ENCODE measurements at places on chromosomes 11 and 22.

GRCh38 chr11:114614127-114614720, 18.6 kb upstream of the NXPE4 start:
- no peak for DNase-seq

GRCh38 chr11:26905368-26905767, 88.5 kb upstream of the FIBIN start:
- no peak for DNase-seq

- DNase-seq = no peak
Measured at GRCh38 chr22:29531419-29531818, 22.1 kb downstream of the THOC5 start.

DNA sequence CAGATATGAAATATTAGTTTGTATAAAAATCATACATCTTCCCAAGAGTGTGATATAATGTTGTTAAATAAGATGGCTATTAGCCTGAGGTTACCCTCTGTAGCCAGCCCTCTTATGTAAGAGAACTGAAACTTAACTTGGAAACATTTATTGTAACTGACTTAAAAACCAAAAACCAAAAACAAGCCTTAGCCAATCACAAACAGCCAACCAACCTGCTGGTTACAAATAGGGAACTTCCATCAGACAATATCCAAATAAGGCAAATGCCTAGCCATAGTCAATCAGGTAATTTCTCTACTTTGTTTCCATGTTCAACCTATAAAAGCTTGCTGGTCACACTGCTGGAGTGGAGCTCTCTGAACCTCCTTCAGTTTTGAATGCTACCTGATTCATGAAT, 14.1 kb downstream of the KBTBD3 start:
- DNase-seq = no peak

- no peak for DNase-seq
Measured at GRCh38 chr22:24994070-24994763, 41.7 kb downstream of the KIAA1671 start.

- DNase-seq = no peak
Measured at GRCh38 chr11:2928605-2929530, at the start of gene PHLDA2. Gene PHLDA2 (minus strand): TSS chr11:2929420. CDS start chr11:2929364, 56 bp downstream.

- DNase-seq = no peak
Measured at GRCh38 chr22:46902436-46902835, 140.0 kb downstream of the TBC1D22A start.

DNA sequence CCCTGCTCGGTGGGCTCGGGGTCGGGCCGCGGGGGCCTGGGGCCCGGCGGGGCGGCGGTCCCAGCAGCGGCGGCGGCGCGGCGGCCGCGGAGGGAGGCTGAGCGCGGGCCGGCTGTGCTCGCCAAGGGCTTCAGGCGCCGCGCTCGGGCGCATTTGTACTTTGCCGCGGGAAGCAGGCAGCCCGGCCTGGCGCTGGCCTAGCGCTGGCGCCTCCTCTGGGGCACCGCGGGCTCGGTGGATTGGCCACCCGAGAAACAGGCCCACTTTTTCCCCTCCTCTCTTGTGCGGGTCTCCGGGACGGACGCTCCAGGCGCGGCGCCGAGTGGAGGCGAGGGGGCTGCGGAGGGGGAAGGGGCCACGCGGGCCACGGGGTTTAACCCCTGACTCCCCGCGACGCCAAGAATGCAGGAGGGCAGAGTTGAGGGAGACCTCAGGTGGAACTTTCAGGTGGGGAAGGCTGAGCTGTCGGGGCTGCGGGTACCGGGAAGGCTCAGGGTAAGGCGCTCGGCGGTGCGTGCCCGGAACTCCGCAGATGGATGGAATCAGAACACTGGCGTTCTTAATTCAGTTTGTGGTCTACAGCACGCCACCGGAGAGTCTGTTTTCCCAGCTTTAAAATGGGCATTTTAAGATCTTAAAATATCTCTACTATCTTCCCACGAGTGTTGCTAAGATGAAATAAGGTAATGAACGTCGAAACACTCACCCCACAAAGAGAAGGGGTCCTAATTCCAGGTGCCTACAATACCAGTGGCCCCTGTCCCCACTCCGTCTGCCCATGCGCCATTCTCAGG, at the start of gene CHRDL2:
Gene CHRDL2, minus strand, starts transcription at position 126 of the 794 bp plus-strand sequence. CDS start 538 bp downstream, outside the sequence.
- DNase-seq = no peak

GRCh38 chr22:49323751-49324415, 503.8 kb downstream of the BRD1 start:
- DNase-seq = no peak

DNA sequence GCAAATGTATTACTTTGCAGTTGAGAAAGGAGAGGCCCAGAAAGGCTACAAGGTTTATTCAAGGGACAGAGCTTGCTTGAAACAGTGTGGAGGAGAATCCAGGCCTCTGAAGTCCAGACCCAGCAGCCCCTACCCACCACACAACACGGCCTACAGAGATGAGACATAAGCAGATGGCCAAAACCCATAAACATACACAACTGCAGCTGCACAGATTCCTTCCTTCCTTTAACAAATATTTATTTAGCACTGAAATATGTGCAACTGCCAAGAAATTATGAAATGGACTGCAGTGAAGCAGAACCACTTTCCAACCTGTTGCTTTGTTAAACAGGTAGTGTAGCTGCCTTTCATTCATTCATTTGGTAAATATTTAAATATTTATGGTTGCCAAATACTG, 122.3 kb downstream of the SPATA19 start:
- DNase-seq = no peak

- DNase-seq = no peak
Measured at GRCh38 chr11:115990004-115990447, 485.8 kb upstream of the CADM1 start.

DNA sequence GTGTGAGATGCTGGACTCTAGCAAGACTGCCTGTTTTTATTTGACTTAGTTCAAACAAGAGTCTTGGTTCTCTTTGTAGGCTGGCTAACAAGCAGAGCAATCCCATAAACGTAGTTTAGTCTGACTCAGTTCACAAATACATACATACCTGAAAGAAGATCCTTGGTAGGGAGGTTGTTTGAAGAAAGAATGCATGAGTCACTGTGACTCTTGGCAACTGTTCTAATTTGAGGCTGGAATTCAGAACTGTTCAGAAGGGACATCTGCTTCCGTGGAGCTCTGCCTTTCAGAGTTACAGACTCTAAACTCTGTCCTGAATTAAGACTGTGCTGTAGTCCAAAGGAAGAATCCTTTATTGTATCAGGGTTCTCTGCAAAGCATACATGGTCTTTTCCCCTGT, 32.2 kb downstream of the C2CD3 start:
- DNase-seq = peak; percentile 99

DNA sequence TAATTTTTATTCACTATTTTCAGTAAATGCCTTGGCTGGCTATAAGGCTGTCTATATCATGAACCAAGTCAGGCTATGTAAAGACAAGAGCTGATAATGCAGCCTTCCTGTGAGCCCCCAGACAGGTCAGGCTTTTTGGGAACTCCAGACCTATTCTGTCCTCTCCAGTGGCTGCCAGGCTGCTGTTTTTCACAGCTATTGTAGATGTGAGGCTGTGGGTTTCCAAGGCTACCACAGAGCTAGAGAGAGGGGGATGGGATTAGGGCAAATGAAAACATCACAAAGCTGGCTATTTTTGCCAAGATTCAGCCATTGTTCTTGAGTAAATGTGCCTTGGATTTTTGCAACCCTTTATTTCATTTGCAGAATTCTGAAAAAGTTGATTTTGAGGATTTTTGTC, 55.7 kb upstream of the SORL1-AS1 start:
- DNase-seq = no peak

GRCh38 chr11:83643115-83643514, 356.9 kb upstream of the CCDC90B start:
- no peak for DNase-seq

DNA sequence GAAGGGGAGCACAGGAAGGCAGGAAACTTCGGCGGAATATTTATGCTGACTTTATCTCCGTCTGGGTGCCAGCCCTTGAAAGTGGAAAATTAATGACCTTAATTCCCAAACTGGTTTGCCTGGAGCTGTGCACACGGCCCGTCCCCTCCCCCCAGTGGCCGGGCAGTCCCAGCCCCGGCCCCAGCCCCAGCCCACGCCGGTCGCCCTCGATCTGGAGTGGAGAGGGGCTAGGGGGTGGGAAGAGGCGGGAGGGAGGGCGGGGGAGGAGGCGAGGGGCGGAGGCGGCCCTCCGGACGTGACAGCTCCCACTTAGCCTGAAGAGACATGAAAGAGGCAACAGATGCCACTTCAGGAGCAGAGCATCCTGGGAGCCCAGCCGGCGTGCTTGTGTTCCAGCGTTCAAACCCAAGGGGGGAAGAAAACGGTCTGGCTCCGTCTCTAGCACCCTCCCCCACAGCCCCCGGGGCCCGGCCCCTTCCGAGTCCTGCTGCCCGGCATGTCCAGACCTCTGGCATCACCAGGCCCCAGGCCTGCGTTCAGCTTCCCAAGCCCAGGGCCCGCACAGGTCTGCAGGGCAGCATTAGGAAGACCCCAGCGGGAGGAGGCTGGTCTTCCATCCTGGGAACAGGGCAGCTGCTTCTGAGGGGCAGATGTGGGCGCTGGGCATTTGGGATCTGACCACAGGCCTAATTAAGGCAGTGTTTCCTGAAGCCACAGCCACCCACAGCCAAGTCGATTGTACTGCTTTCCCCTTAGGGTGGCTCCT, 20.0 kb upstream of the LMO1 start:
- no peak for DNase-seq

- DNase-seq = no peak
Measured at GRCh38 chr11:83687787-83688186, 401.6 kb upstream of the CCDC90B start.

DNA sequence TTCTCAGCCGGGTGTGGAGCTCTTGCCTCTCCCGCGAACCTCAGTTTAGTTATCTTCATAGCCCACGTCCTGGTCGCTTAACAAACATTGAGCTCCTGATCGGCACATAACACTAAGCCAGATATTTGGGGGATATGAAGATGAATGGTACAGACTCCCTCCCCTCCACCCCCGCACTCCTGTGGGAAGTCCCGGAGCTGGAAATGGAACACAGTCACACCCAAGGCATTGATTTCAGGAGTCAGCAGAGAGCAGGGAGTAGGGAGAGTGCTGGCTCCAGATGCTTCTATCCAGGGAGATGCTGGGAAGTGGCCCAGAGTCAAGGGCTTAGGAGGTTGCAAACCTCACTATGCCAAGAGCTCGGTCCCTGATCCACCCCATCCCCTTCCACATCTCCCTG, 26.1 kb upstream of the CABP7 start:
- no peak for DNase-seq

- DNase-seq = no peak
Measured at GRCh38 chr22:27850000-27850521, 48.5 kb upstream of the MN1 start.

- DNase-seq = no peak
Measured at GRCh38 chr11:26244207-26244606, 87.7 kb upstream of the ANO3 start.

GRCh38 chr11:111098091-111098490, 147.4 kb upstream of the POU2AF2 start:
- DNase-seq = no peak

Measured in non-pigmented ciliary epithelial cell (primary cell).